ENCODE measurements at places on chromosomes 6 and 20.

GRCh38 chr6:156857573-156857972, 80.4 kb downstream of the ARID1B start:
- DNase-seq: no peak

GRCh38 chr6:14981960-14982359, 263.9 kb upstream of the JARID2 start:
- no peak for DNase-seq

GRCh38 chr6:73774311-73774774, 78.3 kb downstream of the CD109 start:
- no peak for DNase-seq

GRCh38 chr6:56541030-56541600, 101.6 kb downstream of the DST start:
- no peak for DNase-seq

GRCh38 chr6:105745464-105746129, 340.5 kb upstream of the PRDM1 start:
- no peak for DNase-seq

DNA sequence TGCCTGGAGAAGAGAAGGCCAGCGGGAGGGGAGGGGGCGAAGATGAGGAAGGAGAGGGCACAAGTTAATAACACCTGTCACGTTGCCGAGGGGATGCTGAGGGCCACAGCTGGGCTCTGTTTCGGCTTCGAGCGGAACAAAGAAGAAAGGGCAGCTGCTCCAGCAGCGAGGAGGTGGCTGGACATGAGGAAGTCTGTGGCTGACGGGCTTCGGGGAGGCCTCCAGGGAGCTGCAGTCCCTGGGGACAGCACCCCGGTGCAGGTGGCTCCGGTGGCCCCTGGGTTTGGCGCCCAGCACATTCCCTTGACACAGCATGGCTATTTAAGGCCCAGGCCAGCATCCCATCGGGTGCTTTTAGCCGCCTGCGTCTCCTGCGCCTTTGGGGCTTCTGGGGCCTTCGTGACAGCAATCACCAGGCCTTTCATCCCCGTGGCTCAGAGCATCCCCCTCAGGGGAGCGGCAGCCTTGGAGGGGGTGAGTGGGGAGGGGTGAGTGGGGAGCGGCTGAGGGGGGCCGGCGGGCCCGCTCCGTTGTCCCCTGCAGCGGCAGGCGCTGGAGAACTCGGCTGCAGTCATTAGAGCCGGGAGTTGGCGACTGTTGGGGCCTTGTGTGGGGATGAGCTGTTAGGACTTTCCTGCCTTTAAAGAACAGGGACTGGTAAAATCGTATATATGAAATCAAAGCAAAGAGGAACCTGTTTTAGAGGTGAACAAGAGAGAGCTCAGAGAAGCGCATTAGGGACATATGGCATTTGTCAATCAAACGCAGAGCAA, 99.0 kb downstream of the TMEM242 start:
- no peak for DNase-seq

DNA sequence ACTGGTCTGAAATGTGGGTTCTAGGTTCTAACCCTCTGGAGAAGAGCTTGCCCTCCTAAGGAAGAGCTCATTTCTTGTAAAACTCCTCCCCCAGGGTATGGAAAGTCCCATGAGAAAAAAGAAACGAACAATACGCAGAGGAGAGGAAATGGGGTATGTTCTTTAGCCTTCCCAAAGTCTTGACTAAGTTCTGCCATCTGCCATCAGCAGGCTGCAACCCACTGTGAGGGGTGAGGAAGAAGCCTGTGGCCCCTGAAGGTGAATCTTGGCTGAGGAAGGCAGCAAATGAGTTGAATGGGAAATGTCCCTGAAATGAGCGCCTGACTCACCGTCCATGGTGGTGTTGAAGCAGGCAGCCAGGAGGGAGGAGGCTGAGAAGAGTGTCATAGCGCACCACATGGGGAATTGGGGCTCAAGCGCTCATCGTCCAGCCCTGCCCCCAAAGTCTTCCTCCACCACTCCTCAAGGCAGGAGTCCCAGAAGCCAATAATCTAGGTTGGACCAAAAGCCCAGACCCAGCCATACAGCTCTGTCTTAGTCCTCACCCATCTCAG, 10.4 kb upstream of the MATN4 start:
- no peak for DNase-seq

DNA sequence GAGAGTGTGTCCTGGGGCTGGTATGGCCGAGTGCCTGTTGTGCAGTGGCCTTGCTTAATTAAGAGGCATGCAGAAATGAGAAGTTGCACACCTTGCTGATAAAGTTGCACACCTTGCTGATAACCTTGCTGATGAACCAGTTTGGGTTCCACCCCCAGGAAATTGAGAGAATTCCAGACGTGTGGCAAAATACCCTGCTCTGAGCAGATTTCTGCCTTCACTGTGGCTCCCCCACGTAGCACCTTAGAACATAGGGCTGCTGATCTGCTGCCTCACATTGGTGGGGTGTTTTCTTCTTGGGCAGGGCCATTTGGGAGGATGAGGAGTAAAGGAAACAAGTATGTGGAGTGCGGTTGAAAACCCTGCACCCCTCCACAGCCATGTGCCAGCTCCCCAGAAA, 22.5 kb upstream of the ADRM1 start:
- no peak for DNase-seq

GRCh38 chr6:167268683-167269280, 22.3 kb upstream of the UNC93A start:
- no peak for DNase-seq

DNA sequence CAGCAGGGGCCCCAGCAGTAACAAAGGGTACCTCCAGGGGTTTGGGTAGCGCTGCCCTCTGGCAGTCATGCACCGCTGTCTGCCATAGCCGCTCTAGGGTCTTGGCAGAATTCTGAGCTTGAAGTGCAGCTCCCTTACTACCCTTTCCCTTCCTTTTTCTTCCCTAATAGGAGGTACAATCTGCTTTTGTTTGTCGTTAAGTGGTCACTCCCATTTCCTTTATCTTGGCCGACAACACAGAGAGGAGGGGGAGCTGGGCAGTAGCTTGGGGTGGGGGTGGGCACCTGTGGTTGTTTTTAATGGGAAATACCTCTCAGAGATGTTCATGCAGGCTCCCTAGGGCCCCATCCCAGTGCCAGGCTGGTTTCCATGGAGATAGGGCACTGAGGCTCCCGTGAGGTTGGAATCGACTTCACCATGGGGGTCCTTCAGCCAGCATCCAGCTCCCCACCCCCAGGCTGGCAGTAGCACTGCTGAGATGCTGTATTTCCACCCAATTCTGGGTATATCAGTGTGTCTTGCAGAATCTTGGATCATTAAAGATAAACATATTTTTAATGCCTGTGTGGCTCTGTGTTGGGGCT, 18.6 kb downstream of the CCDC167 start:
- no peak for DNase-seq

GRCh38 chr6:155483858-155484257, 28.2 kb upstream of the NOX3 start:
- no peak for DNase-seq

- no peak for DNase-seq
Measured at GRCh38 chr6:56938649-56939191, 16.2 kb upstream of the BEND6 start.

DNA sequence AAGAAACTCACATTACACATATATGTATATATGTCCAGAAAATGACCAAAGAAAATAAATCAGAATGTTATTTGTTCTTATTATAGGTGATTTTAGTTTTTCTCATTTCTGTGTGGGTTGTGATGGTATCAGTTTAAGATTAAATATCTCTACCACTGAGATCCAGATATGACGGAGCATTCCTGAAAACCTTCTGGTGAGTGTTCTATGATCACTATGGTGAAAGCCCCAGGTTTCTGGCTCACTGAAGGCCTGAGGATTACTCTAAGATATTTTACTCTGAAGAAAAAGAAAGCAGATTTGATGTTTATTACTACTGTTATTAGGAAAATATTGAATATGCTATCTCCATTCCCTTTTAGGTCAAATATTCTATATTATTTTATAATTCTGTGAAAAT, 62.8 kb upstream of the L3MBTL3 start:
- DNase-seq: no peak

DNA sequence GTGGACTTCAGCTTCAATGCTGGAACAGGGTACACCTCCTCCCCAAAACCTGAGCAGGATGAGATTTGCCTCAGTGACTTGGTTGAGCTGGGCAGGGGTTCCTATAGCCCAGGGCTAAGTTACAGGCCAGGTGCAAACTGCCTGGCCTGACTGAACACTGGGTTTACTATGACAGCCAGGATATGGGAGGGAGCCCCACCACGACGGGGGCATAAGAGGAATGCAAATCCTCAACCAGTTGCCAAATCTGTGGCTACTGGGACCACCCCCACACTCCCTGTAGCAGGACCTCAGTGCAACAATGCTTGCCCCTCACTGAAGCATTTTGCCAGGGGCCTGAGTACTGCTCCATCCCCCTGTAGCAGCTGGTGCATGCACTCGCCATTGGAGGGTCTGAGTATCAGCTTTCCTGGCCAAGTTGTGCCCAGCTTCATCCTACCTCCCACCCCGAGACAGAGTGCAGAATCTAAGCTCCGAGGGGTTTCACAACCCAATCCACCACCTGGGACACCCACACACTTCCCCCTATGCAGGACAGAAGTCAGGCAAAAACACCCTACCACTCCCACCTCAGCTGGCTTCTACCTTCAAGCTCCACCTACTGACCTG, 27.6 kb downstream of the TREML4 start:
- DNase-seq: no peak

DNA sequence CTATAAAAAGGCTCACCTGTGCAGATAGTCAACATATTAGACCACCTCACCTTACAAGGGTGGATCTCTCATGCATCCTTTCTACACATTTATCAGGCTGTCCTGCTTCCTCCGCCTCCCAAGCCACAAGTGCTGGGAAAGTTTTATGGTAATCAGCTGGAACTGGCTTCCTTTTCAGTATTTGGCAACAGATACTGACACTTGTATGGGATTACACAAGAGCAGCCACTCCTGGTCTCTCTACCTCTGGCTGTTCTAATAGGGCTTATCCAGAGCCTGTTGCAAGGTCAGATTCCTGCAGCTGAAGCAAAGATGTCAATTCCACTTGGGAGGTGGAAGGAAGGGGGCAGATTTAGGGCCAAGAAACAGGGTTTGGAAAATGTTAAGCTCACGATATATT, 503 bp upstream of the GPLD1 start:
- no peak for DNase-seq

GRCh38 chr6:107185391-107185970, 70.2 kb upstream of the BEND3 start:
- no peak for DNase-seq

- no peak for DNase-seq
Measured at GRCh38 chr6:75620381-75621304, 19.0 kb downstream of the SENP6 start.

GRCh38 chr6:77034161-77034560, 429.1 kb downstream of the HTR1B start:
- no peak for DNase-seq

DNA sequence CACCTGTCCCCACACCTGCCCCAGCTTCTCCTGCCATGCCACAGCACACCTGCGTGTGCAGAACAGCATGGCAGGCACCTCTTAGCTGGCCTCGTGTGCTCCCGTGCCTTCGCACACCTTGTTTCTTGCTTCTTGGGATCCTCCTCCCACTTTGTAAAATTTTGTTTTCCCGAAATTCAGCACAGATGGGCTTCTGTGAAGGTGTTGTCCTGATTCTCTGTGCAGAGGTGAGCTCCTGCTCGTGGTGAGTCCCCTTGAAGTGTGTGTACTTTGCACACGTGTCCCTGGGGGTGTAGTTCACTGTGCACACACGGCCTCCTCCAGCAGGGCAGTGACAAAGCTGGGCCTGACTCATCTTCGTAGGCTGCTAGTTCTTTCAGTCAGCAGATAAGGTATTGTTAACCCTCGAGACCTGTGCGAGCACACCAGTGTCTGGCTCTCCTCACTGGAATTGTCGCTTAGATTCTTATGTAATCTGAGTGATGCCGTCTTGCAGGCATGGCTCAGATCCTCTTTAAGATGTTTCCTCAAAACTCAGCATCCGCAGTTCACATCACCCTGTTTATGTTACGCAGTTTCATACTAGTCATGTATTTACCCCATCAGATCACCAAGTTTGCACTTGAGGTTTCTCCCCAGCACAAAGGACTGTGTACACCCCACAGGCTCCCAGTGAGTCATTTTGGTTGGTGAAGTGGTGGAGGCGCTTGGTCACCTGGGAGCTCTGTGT, 77.7 kb downstream of the CDYL start:
- no peak for DNase-seq

GRCh38 chr6:7468382-7469081, 72.9 kb upstream of the DSP start:
- DNase-seq: no peak

- DNase-seq: no peak
Measured at GRCh38 chr6:130611366-130611765, 215.8 kb upstream of the SMLR1 start.

DNA sequence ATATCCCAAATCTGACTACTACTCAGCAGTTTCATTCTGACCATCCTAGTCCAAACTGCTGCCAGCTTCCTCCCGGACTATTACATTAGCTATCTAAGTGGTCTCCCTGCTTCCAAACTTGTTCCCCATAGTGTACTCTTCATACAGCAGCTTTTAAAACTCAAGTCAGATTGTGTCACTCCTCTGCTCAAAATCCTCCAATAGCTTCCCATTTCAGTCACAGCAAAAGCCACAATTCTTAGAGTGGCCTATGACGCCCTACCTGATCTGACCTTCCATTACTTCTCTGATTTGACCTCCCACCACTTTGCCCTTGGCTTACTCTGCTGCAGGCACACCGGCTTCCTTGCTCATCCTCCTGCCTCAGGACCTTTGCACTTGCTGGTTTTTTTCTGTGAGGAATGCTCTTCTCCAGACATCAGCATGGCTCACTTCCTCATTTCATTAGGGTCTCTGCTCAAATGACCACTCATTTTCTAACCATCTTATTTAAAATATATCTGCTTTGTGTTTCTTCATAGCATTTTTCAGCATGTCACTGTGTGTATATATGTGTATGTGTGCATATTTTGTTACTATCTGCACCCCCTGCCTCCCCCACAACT, 111.1 kb upstream of the DTNBP1 start:
- DNase-seq: no peak

DNA sequence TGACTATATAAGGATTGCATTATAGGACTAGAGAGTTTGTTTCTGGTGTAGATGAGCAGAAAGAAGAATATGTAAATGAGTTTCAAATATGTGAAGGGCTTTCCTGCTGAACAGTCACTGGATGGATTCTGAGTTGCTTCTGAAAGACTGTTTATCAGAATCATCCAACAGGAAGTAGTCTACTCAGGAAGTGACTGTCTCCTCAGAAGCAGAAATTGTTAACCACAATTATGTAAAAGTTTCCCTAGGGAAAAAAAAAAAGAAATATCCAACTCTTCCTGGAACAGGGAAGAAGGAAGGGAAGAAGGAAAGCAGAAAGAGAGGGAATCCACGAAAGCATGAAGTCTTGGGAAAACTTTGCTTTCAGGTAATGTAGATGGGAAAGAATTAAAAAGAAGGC, 138.9 kb downstream of the TENT5A start:
- DNase-seq: no peak
